Occipital lobe (tissue), 3 donors: ENCODE measurements at places on chromosomes 2 and 18.

GRCh38 chr2:10407841-10408648, 40.1 kb downstream of the ODC1 start:
- no peak for DNase-seq

DNA sequence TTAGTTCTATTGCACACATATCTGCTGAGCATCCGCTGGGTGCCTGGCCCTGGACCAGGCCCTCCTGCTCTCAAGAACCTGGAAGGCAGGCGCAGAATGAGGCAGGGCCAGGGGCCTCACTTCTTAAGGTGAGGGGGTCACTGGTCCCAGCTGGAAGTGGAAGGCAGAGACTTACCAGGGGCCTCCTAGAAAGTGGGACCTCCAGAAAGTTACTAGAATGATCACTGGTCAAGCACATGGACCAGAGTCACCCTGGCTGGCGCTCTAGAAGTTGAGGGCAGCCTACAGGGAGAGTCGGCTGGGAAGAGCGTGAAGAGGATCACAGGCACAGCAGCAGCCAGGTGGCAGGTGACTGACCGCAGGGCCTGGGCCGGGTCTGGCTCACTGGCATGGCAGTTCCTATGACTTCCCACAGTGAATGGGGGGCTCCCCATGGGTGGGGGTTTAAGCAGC, 26.1 kb upstream of the MAL start:
- DNase-seq: no peak

GRCh38 chr2:84719434-84719833, 161.4 kb downstream of the TRABD2A start:
- no peak for DNase-seq

- DNase-seq: no peak
Measured at GRCh38 chr2:1830936-1831619, 86.8 kb upstream of the PXDN start.

DNA sequence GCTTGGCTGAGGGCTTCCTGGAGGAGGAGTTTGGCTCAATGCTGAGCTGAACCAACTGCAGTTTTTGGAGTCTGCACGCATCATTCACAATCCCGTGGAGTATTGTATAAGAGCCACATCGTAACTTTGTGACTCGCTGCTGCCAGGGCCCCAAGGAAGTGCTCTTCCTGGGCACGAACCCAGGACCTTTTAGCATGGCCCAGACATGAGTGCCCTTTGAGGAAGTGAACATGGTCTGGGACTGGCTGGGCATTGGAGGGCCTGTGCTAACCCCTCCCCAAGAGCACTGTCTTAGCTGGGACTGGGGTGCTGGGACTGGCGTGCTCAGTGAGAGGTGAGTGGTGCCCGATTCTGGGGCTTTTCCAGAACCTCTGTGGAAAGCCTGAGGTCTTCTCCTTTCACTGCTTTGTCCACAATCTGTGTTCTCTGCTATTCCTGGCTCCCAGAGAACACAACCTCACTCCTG, 88.6 kb downstream of the LIPG start:
- no peak for DNase-seq

- no peak for DNase-seq
Measured at GRCh38 chr2:109236147-109236546, 107.1 kb downstream of the SH3RF3 start.

DNA sequence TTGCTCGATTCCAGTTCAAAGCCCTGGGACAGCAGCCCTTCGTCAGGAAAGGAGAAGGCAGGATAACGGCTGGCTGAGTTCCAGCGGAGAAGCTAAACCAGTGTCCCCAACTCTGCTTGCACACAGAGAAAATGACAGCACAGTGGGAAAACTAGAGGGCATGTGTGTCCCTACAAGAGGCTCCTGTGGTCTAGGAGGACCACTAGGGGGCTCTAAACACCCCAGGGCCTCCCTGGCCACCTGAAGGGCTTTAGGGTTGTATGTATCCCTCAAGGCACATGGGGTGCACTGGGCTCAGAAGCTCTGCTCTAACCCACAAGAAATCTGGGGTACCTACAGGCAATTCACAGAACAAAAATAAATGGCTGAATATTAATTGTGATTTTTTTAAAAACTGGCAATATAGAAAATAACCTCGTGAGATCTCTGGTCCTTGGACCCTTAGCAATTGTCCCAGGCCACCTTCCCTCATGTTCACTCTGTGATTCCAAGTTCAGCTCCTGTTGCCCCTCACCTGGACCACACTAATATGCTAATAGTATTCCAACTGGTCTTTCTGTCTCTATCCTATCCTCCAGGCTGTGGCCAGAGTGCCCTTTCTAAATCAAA, 17.5 kb downstream of the STAT1 start:
- no peak for DNase-seq

- DNase-seq: no peak
Measured at GRCh38 chr2:147860009-147860408, 15.2 kb downstream of the ACVR2A start.

DNA sequence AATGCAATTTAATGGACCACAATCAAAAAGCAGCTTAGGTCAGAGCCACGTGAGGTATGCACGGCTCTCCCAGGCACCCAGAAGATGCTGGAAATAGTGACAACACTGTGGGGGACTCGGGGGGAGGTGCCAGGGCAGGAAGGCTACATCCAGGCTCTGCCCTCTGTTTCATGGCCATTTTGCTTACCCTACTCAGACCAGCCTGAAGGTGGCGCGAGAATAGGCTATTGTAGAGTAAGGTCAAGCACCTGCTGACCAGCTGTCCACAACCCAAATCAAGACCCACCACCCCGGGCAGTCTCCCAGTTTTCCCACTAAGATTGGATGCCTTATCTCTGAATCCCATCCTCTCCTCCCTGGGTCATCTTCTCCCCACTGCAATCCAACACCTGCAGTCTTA, 115.7 kb downstream of the VIT start:
- no peak for DNase-seq

- DNase-seq: no peak
Measured at GRCh38 chr18:59085797-59086196, 53.9 kb upstream of the SEC11C start.
